Substantia nigra (tissue), 51 donors: ENCODE measurements at places on chromosomes 4 and X.

DNA sequence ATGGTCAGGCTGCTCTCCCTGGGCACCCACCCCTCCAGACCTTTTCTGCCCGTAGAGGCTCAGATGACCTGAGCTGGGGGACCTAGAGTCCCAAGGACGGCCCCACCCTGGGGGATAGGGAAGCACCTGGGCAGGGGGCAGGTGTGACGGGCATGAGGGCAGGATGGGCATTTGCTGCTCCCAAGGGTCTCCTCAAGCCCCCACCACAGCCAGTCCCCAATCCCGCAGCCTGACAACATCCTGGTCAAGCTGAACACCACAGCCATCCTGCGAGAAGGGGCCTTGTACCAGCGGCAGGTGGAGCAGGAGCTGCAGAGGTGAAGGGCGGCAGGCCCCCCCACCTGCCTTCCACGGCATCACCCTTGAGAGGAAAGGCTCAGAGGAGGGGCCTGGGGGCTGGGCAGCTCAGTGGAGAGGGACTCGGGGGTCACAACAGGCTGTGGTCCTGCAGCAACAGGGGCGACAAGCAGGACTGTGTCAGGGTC lies 17.8 kb upstream of the RNF4 start:
- no peak for DNase-seq

- DNase-seq, result no peak
These were observed 324.0 kb downstream of the DHRSX start for GRCh38 chrX:2176733-2177132.

DNA sequence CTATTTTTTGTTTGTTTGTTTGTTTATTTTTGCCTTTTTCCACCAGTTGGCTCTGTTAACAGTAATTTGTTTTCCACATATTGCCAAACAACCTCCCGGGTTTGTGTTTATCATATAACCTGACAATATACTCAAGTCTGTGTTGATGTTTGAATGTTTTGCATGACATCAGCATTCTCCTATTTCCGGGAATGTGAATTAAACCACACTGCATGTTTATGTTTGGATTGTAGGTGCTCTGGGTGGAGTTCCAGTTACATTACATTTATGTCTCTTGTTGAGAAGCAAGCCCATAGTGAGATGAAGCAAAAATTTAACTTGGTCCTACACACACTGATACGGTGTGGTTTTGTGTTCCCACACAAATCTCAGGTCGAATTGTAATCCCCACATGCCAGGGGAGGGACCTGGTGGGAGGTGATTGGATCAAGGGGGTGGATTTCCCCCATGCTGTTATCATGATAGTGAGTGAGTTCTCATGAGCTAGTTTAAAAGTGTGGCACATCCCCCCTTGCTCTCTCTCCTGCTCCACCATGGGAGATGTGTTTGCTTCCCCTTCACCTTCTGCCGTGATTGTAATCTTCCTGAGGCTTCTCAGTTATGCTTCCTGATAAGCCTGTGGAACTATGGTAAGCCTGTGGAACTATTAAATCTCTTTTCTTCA lies 54.4 kb upstream of the CLNK start:
- DNase-seq, result no peak

- no peak for DNase-seq
These were observed 2700.3 kb downstream of the ARAP2 start for GRCh38 chr4:33543941-33544450.
